Stimulated activated CD8-positive, alpha-beta memory T cell treated with anti-CD3 and anti-CD28 coated beads, Interleukin-7, amount 100 ng/mL, for 4 hours (primary cell): ENCODE measurements at places on chromosomes 16 and 17.
A peak's percentile ranks its signal among the peaks of the same experiment; 100 is the strongest.

GRCh38 chr16:81291117-81291516 is 23.6 kb upstream of the GAN start:
- DNase-seq, result no peak

DNA sequence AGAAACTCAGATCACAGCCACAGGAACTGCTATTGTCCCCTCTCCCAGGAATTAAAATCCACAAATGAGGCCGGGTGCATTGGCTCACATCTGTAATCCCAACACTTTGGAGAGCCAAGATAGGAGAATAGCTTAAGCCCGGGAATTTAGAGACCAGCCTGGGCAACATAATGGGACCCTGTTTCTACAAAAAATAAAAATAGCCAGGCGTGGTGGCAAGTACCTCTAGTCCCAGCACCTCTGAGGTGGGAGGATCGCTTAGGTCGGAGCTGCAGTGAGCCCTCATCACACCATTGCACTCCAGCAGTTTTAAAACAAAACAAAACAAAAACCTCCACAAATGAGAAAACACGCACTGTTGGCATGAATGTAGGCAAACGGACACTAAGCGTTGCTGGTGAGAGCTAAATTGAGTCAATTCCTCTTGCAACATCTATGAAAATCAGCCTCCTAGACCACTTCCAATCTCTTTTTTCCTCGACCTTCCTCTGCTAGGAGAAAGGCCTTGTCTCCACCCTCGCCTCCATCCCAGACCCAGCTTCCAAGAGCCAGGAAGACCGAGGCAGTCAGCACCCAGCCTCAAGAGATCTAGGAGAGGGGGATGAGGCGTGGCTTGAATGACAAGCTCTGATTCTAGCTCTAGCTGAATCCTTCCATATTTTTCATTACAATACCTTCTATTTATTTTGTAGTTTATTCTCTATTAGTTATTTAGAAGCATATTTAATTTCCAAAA is 14.8 kb downstream of the TLE7 start:
- no peak for DNase-seq

DNA sequence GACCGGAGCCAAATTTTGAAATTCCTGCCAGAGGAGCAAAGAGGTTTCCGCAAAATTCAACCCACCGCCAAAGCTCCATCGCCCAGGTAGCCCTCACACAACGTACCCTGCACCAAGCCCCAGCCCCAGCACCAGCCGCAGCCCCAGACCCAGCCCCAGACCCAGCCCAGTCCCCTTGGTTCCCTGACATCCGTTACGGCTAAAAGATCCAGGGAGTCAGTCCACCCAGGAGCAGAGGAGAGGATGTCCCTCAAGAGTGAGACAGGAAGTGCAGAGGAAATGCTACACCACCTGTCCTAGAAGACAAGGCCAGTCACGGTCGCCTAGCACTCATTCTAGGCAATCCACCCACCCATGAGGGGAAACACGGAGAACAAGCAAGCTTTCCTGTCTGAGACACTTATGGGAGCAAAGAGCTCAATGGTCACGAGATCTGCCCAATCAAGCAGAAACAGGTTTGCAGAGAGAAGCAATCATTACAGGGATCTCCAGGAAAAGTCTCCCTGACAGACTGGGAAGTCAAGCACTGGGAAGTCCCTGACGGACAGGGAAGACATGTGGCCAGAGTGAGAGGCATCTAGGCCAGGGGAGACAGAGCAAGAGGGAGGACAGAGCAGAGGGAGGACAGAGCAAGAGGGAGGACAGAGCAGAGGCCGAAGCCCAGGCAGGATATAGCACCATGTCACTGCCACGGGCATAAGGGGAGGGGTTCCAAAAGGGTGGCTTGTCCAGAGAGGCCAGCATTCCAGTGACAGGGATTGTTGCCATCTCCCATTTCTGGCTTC is 15.0 kb upstream of the KCNJ18 start:
- DNase-seq, result no peak

- DNase-seq, result peak; percentile 42
Observed at GRCh38 chr17:7042501-7043181, 1.3 kb downstream of the SLC16A11 start.

DNA sequence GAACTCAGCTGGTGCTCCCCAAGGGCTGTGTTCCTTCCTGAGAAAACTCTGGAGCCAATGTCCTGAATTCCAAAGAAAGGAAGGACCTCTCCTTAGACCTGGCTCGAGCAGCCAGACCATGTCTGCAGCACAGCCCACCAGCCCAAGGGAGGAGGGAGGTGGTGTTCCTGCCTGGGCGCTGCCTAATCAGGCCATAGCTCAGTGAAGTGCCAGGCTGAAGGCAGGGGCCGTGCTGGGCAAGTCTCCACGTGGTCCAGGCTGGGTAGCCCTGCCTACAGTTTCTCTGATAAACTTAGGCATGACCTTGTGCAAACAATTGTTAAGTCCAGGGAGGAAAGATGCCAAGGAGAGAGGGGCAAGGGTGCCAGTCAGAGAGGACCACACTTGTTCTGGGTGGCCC is 76.8 kb downstream of the MPRIP start:
- no peak for DNase-seq

DNA sequence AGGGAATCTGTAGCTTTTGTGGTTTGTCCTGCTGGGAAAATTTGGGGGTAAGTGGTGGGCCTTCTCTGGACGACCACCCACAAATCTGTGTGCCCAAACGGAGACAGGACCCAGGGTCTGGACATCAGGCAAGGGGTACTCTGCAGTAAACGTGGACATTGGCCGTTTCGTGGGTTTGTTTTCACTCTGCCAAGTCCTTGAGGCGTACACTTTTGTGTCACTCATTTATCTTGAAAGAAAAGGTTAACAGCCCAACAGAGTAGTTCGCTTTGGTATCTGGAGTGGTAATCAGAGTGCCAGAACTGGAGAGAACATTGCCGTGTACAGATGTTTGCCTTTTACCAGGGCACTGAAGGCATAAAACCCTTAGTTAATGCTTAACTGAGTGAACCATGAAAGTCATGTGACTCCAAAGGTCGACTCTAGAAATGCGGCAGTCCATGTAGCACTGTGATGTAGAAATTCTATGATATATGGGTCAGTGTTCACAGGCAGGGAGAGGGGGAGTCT is 15.4 kb downstream of the NAA60 start:
- DNase-seq, result no peak

DNA sequence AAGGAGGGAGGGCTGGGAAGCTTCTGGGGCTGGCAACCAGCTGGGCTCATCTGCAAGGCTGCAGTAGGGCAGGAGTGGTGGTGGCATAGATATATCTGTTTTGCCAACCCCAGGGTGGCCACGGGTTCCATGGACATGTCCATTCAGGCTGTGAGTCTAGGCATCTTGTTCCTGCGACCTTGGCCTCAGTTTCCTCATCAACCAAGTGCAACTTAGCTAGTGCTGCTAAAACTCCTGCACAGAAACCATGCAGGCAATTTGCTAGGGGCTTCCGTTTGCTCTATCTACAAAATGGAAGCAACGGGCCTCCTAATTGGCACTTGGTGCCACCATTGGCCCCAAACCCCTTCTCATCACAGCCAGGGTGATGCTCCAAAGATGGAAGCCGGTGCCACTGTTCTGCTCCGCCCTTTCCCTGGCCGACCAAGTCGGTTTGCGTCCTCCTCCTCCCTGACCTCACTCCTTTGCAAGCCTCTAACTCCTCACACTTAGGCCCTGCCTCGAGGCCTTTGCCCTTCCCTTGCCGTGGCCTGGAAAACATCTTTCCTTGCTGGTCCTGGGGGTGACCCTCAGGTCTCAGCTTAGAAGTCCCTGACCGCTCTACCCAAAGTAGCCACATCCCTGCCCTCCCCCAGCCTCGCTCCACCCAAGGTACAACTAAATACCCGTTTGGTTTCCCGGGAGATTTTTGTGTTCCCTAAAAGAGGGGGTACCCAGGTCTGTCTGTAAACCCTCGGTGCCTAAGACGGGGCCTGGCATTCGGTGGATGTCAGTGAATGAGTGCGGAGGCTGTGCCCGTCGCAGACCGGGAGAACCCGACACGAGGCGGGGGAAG is 1.2 kb downstream of the SREBF1 start:
- no peak for DNase-seq

- no peak for DNase-seq
Observed at GRCh38 chr17:41718287-41718645, 6.1 kb downstream of the GAST start.
